ENCODE measurements at places on chromosomes 12 and 14.

GRCh38 chr12:49874142-49874897 lies 29.4 kb downstream of the FAIM2 start:
- no peak for DNase-seq

GRCh38 chr14:105742531-105742848 lies 216.1 kb downstream of the TMEM121 start:
- DNase-seq = no peak

GRCh38 chr12:52122540-52122871 lies 43.0 kb downstream of the SMIM41 start:
- no peak for DNase-seq

- no peak for DNase-seq
Measured at GRCh38 chr12:50322206-50322605, 38.9 kb upstream of the LIMA1 start.

GRCh38 chr14:32611752-32612151 lies 282.7 kb downstream of the AKAP6 start:
- DNase-seq = no peak

- no peak for DNase-seq
Measured at GRCh38 chr12:16606201-16606849, 363 bp upstream of the LMO3 start.

DNA sequence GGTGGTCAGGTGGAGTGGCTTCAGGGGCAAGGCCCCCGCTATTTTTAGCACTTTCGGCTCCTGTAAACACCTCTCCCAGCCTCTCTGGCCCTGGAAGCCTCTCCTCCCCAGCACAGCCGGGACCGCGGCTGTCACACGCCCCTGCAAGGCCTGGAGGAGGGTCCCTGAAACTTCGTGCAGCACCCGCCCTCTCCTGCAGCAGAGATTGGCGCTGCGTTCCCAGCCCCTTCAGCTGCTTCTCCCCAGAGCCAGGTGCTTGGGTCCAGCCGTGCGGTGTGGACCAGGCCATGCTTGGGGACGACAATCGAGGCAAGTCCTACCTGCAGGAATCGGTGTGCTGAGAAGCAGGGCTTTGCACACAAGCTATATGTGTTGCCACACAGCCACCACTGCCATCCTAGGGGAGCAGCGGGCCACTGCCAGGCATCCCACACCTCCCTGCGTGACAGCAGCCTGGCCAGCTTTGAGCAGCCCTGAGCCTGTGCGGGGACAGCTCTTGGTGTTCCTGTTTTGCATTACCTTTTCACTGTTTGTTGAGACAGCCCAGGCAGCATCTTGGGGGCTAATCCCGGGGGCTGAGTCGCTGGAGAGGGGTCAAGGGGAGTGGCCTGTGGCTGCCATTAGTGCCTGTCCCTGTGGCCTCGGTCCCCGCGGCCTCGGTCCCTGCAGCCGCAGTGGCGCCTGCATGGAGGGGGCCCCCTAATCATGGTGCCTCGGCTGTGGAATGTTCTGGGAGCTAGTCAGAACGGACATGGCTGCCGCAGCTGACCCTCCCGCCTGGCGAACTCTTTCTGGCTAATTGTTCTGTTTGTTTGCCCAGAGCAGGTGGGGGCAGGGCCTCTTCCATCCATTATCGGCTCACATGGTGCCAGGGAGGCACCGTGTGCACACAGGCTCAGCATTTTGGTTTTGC lies 27.6 kb upstream of the TRAF3 start:
- DNase-seq = no peak

DNA sequence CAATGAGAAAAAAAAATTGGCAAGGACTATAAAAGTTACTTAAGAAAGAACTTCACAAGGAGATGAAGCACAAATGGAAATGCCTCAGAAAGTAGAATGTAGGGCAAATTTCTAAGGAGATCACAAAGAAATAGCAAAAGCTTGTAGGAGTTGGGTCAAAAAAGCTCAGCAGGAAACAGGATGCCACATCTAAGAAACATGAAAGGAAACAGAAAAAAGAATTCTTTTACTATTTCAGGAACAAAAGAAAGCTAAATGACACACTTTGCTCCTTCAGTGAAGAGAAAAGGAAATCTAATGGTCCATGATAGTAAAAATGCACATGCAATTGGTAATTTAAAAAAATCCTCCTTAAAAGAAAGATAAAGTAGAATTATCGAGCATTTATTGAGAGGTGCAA lies 452.1 kb upstream of the GARIN6 start:
- DNase-seq = no peak

- peak; percentile 21 for DNase-seq
Measured at GRCh38 chr12:113368331-113368730, 9.9 kb downstream of the PLBD2 start.
